ENCODE measurements at places on chromosomes 3 and 15.

DNA sequence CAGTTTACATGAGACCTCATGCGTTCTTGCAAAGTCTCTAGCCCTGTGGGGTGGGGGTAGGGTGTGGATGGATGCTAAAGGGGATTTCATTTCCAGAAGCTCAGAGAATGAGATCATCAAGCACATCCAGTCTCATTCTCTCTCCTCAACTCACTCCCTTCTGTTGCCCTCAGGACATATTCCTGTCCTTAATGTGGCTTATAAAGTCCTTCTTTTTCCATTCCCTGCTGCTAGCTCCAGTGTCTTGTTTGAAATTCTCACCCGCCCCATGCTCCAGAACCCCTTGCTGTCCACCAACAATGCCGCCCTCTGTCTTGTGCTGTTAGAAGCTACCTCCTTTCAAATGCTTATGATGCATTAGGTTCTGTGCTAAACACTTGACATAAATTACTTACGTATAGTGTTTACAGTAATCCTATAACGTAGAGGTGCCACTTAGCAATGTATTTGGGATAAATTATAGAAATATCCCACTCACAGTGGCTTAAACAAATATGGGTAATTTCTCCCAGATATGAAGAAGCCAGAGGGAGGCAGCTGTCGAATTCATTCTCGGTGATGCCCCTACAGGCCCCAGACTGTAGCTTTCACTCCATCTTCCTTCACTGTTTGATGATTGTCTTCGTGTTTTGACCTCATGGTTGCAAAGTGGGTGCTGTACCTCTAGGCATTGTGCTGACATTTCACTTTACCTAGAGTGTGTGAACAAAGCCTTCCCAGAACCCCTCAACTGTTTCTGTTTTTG lies 273.1 kb upstream of the TBL1XR1 start:
- no peak for DNase-seq

GRCh38 chr3:113454057-113454456 lies 12.8 kb upstream of the CFAP44 start:
- DNase-seq: no peak

DNA sequence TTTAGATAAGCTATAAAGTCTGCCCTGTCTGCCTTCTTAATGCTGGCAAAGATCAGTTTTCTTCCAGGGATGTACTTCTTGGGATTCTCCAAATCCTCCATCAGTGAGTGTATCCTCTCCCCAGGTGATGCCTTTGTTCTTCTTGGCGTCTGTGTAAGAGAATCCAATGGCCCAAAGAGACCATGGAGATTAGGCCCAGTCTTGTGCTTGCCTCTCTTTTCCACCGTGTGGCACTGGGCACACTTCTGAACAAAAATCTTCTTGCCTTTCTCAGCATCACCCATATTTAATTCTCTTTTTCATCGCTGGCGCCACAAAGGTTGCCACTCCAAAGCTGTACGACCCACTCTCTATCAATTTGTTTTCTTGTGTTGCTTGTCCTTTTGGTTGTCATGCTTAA lies 32.2 kb upstream of the TAMM41 start:
- no peak for DNase-seq

DNA sequence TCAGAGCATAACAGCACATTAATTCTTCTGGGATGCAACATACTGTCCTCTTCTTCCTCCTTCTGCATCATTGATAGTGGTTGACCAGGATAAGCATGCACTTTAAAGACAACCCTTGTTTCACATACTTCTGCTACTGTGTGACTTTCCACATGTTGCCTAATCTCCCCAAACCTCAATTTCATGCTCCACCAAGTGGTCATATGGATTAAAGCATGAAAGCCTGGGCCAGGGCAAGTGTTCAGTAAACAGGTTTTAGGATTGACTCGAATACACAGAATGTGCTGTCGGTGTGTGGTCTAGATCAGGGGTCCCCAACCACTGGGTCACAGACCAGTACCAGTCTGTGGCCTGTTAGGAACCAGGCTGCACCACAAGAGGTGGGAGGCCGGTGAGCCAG lies 22.5 kb upstream of the BFSP2 start:
- DNase-seq: no peak

DNA sequence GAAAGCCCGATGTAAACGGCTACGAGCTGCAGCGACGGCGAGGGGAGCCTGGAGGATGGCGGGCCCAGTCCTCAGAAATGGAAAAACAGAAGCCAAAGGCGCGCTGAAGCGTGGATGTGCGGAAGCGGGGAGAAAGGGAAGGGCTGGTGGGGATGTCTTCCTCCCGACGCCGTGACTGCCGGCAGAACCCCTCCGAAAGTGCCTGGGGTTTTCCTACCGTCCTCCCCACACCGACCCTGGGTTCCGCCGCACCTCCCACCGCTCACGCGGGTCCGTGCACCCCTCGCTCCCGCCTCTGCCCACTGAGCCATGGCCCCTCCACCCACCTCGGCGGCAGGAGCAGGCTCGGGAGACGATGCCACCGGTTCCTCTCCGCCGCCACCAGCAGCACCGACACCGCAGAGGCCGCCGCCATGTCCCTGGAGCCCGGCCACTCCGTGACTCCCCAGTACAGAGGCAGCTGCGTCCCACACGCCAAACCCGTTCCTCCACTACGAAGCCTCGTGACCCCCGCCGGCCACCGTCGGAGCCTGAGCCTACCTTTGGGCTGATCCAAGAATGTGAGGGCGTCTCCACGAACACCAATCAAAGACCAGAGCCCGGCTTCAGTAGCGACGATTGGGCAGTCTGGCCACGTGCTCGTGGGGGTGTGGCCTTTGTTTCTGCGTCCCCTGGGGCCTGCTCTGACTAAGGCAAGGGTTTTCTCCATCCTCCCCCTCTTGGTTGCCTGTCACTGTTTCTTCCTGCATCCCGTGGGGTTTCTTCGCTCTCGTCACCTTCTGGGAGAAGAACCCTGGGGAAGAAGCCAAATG lies at the start of gene MCCC1:
MCCC1 (minus strand) TSS at position 471 of the 812 bp plus-strand sequence; CDS start at position 415, 56 bp downstream.
- DNase-seq: peak; percentile 90

- DNase-seq: no peak
Measured at GRCh38 chr3:98564282-98565005, 29.0 kb downstream of the CPOX start.

Data from stimulated activated CD4-positive, alpha-beta T cell treated with anti-CD3 and anti-CD28 coated beads, TNF-alpha, amount 100 ng/mL, for 1 hour (primary cell).